ENCODE measurements at places on chromosomes 1 and 21.

- DNase-seq = no peak
These were observed 44.8 kb downstream of the CHD1L start for GRCh38 chr1:147287133-147287865.

GRCh38 chr1:217718873-217719272 lies 87.7 kb downstream of the SPATA17 start:
- DNase-seq = no peak

- DNase-seq = no peak
These were observed 92.3 kb downstream of the ROR1 start for GRCh38 chr1:63866084-63866483.

GRCh38 chr1:119764220-119764619 lies 4.5 kb downstream of the HMGCS2 start:
- no peak for DNase-seq

DNA sequence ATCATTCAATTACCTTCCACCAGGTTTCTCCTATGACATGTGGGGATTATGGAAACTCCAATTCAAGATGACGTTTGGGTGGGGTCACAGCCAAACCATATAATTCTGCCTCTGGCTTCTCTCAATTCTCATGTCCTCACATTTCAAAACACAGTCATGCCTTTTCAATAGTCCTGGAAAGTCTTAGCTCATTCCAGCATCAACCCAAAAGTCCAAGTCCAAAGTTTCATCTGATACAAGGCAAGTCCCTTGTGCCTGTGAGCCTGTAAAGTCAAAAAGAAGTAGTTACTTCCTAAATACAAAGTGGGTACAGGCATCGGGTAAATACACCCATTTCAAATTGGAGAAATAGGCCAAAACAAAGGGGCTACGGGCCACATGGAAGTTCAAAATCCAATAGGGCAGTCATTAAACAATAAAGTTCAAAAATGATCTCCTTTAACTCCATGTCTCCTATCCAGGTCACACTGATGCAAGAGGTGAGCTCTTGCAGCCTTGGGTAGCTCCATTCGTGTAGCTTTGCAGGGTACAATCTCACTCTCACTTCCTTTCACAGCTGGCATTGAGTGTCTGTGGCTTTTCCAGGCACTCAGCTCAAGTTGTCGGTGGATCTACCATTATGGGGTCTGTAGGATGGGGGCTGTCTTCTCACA lies 112.9 kb downstream of the FCRL5 start:
- DNase-seq = no peak

- no peak for DNase-seq
These were observed 2.0 kb downstream of the QSOX1 start for GRCh38 chr1:180156631-180157091.

GRCh38 chr1:87615901-87616300 lies 287.2 kb downstream of the LMO4 start:
- no peak for DNase-seq

DNA sequence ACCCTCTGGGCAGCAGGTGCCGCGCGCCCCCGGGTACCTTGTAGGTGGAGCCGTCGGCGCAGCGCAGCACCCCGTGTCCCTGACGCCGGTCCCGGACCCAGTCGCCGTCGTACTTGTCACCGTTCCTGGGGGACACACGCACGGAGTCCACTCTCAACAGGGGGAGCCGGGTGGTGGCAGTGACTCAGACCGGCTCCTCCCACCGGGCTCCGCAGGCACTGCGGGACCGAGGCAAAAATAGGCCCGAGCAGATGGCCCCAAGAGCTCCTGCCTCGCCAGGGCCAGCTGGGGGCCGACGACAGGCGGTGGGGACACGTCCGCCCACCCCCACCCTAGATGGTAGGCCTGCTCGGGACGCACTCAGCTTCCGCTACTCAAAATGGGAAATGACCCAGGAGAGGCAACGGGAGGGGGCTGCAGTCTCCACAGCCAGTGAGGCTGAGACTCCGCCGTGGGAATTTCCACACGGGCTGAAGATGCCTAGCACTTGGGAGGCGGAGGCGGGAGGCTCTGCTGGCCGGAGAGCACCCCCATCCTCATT lies 6.3 kb downstream of the MORN1 start:
- no peak for DNase-seq

- no peak for DNase-seq
These were observed 5.2 kb downstream of the NPPA start for GRCh38 chr1:11842154-11843041.

- DNase-seq = peak; percentile 65
These were observed 36.8 kb upstream of the RUNX3 start for GRCh38 chr1:24966724-24967346.

GRCh38 chr21:34923202-34923601 lies 125.9 kb downstream of the RUNX1 start:
- DNase-seq = no peak

GRCh38 chr1:150152182-150152536 lies 2.4 kb downstream of the PLEKHO1 start:
- no peak for DNase-seq

DNA sequence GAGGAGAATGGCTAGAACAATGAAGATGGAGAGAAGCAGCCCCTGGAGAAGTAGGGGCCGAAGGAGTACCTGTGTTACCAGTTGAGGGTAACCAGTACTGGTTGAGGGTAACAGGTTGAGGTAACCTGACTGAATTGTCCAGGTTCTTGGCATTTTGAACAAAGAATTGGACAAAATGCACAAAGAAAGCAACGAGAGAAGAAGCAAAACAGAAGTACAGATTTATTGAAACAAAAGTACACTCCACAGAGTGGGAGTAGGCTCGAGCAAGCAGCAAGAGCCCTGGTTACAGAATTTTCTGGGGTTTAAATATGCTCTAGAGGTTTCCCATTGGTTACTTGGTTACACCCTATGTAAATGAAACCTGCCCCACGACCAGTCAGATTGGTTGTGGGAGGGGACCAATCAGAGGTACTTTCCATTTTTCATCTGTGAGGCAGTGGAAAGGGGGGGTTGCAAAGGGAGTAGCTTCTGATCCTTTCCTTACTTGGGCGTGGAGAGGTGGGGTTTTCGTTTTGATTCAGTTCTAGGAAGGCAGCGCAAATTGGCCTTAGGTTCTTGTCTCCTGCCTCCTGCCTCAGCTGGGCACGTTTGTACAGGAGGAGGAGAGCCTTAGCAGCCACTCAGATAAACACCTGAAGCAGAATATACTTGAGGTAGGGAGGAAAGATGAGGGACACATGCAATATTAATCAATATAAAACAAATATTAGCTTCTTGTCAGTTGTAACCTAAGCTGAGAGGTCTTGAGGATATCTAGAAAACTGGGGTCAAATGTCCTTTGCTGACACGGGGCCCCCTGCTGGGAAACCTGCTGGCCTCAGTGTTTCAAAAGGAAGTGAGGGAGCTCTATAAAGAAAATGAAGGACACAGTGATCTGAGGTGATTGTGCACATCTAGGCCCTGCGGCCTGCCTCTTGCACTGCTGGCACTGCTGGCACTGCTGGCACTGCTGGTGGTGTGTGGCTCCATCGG lies 14.3 kb upstream of the LSM10 start:
- DNase-seq = peak; percentile 27

DNA sequence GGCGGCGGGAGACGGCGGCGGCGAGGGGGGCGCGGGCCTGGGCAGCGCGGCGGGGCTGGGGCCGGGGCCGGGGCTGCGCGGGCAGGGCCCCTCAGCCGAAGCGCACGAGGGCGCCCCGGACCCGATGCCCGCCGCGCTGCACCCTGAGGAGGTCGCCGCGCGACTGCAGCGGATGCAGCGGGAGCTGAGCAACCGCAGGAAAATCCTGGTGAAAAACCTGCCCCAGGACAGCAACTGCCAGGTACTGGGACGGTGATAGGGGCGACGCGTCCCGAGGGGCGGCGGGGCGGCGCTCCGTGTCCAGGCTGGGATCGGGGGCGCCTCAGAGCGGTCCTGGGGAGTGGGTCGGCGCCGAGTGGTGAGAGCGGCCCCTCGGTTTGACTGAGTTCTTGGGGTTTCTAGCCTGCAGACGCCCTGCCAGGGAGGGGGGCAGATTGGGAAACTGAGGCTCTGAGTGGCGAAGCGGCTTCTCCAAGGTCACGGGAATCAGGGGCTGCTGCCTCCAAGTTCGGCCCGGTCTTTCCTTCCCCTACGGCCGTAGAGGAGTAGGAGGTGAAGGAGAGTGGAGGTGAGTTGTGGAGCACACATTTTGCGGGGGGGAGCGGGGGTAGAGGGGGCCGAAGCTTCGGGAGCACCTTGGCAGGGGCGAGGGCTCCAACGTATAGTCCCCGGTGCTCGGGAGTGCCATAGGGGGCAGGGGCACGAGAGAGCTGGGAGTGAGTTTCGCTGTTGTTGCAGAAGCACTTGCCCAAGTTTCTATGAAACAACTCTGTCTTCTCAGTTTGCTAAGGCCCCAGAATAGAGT lies 508 bp downstream of the RAVER2 start:
- peak; percentile 2 for DNase-seq

DNA sequence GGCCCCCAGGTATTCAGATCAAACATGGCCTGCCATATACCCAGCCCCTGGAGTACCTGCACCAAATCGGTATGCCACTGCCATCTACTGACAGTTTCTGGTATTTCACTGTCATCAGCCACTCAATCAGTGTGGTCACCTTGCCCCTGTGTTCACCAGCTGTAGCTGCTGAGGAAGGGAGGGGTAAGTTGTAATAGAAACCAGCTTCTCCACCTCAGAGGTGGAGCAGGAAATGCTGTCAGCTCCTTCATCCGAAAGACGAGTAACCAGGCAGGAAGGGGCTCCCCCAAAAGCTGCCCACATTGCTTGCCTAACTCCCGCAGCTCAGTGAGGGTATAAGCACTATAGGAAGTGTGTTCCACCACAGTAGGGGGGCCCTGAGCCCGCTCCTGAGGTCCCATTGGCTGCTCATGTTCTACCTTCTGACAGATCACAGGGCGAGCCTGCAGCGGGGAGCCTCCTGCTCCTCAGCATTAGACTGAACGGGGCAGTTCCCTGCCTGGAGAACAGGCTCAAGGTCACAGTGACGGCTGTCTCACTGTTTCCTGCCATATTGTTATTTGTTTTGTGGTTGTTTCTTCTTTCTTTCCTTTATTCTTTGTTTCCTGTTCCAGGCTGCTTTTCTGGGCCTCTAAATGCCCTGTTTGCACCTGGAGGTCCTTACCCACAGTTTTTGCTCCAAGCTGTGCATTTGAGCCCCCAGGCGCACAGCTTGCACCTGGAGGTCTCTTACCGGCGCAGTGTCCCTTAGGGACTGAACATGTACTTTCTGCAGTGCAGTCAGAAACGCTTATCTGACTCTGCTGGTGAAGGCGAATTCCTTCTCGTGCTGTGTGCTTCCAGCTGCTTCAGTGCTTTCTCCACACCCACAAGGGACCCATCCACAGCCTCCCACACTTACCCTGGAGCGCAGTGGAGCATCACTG lies 1638.3 kb downstream of the MRPL39 start:
- DNase-seq = peak; percentile 46

DNA sequence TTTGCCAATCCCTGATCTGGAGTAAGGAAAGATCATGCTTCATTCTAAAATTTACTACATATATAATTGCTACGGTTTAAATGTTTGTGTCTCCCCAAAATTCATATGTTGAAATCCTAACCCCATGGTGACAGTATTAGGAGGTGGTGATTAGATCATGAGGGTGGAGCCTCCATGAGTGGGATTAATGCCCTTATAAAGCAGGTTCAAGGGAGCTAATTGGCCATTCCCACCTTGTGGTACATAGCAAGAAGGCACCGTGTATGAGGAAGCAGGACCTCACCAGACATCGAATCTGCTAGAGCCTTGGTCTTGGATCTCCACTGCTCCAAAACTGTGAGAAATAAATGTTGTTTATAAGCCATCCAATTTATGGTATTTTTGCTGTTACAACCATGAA lies 55.5 kb downstream of the GADD45A start:
- DNase-seq = no peak

All from activated CD4-positive, alpha-beta T cell treated with anti-CD3 and anti-CD28 coated beads for 4 hours (primary cell).